SW480 (cell line): ENCODE measurements at places on chromosomes 4 and X.

DNA sequence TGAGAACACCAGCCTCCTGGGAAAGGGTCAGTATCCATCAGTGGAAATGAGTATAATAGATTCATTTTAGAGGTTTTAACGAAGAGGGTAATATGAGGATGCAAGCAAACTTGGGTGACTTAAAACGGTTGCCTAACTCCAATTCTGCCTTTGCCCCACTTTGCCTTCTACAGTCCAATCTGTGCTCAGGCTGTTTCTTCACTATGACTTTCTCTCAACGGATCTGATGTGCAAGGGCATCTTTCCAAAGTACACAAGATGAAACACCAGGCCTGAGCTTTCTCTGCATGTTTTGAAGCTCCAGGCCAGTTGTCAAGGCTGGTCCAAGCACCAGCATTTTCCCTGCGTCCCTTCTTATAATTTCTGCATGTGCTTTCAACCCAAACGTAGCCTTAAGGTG lies 68.0 kb upstream of the TMEM164 start:
- DNase-seq, result no peak

DNA sequence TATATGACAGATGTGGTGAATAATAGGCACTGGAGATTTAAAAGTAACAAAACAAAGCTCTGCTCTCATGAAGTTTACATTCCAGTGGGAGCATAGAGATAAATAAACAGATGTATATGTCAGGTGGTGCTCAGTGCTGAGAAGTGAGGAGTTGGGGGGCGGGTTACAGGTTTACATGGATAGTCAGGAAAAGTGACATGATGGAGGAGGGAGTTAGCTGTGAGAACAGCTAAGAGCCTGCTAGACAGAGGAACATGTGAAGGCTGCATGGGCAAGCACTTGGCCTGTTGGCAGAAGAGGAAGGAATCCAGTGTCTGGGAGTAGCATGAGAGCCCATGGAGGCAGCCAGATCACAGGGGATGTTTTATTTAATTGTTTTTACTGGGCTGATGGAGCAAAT lies 10.2 kb upstream of the TMEM156 start:
- peak; percentile 26 for DNase-seq

DNA sequence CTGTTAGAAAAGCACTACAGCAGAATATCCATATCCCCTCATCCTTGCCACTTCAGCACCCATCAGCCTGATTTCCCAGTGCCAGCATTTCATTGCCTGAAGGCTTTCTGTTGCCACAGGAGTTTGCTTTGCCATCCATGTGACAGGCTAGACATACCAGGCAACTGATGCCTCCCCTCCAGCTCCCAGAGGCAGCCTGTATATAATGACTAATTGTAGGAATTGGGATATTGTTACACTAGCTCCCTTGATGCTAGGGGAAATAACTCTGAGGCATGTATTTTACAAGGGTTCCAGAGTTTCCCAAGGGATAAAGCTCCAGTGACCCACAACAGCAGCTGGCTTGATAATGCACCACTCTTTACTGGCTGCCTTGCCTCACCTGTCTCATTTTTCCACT lies 608.0 kb upstream of the FTHL17 start:
- no peak for DNase-seq

DNA sequence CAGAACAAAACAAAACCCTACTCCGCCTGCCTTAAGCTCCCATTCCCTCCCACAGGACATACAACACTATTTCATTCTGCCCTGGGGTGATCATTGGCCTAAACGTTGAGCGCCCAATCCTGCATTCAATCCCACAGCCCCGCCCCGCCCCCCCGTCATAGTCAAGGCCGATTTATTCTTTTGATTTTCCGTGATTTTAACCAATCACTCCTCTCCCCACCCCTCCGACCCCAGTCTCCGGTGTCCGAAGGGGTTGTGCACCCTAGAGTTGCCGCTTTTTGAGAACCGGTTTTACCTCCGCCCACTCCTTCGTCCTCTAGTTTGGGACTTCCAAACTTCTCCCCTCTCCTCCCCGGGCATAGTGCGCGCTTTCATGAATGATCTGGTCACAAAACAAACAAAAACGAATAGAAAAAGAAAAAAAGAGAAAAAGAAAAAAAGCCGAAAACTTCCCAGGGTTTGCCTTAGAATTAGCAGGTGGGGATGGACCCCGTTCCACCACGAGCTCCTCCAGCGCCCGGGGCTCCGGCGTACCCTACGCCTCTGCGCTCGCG lies 446 bp upstream of the UBE2A start:
- peak; percentile 18 for DNase-seq

DNA sequence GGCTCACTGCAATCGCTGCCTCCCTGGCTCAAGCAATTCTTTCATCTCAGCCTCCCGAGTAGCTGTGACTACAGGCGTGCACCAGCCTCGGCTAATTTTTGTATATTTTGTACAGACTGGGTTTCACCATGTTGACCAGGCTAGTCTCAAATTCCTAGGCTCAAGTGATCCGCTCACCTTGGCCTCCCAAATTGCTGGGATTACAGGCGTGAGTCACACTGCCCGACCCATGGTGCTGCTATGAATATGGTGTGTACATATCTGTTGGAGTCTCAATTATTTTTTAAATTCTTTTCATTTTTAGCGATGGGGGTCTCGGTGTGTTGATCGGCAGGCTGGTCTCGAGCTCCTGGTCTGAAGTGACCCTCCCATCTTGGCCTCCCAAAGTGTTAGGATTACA lies 78.0 kb upstream of the PRKX start:
- DNase-seq, result no peak

- DNase-seq, result no peak
These were observed 184.6 kb downstream of the OR13H1 start for GRCh38 chrX:131728295-131729145.

- DNase-seq, result no peak
These were observed 50.4 kb downstream of the SPARCL1 start for GRCh38 chr4:87478732-87479250.

DNA sequence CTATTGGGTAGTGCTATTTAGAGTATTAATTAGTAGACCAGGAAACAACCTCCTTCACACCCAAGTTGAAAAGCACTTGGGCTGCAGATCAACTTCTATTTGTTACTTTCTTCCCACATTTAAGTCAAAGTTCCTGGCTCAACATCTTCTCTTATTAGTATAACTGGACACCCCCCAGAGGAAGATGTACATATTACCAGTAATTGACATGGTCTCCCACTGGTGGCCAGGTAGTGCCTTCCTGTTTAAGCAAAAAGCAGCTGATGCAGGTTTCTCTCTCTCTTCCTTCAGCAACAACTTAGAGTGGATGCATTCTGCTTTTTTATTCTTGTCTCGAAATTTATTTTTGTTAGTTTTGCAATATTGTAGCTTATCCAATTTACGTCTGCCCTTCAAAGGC lies 438.1 kb downstream of the GBA3 start:
- no peak for DNase-seq

GRCh38 chrX:81286608-81287007 lies 84.7 kb downstream of the SH3BGRL start:
- no peak for DNase-seq

- DNase-seq, result no peak
These were observed 29.4 kb upstream of the CENPU start for GRCh38 chr4:184763150-184763780.

- DNase-seq, result no peak
These were observed 7.8 kb upstream of the TBC1D14 start for GRCh38 chr4:6901669-6902317.

DNA sequence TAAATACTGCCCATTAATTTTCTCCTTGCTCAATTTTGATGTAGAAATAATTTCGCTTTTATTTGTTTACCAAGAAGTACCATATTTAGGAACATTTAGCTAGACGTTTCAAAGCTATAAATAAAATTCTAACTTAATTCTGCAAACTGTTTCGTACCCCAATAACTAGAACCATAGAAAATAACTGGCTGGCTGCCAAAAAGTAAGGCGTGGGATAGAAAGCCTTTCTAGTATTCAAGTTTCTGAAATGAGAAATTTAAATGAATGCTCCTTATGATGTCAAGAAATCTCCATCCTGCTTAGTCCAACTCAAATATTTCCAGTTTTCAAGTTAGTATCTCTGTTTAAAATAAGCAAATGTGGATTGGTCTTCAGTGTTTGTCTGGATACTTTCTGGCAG lies 167.4 kb downstream of the FBXO8 start:
- no peak for DNase-seq

DNA sequence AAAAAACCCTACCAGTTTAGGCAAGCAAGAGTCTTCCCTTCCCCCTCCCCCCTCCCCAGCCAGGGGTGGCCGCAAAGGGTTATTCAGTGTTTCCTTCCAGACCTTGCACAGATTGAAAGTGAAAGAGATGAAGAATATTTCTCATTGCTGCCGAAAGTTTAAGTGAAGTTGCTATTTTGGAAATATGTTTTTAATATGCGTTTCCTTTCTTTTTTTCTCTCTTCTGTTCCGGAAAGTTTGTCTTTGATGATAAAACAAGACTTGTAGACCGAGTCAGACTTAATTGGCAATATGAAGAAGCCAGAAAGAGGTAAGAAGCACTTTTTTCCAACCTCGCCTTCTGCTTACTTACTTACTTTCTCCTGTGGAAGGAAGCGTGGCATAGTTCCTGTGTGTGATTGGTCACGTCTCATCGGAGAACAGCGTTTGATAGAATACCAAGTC lies 58.5 kb upstream of the CLCN4 start:
- DNase-seq, result no peak

- DNase-seq, result no peak
These were observed 55.0 kb upstream of the NR0B1 start for GRCh38 chrX:30364229-30364628.

DNA sequence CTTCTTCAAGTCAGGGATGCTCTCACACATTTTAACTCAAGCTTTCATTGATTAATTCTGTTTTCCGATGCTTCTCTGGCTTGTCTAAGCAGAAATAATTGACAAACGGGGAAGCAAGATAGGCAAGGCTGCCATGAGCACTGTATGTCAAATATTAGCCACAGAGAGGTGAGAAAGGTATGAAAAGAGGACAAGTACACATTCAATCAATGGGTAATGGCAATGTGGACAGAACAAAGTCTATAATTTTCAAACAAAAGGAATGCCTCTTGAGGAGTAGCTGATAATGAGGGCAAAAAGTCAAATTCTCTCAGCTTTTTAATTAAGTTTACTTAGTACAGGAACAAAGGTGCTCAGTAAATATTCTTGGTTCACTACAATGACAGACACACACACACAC lies 19.6 kb downstream of the COX7B2 start:
- no peak for DNase-seq

DNA sequence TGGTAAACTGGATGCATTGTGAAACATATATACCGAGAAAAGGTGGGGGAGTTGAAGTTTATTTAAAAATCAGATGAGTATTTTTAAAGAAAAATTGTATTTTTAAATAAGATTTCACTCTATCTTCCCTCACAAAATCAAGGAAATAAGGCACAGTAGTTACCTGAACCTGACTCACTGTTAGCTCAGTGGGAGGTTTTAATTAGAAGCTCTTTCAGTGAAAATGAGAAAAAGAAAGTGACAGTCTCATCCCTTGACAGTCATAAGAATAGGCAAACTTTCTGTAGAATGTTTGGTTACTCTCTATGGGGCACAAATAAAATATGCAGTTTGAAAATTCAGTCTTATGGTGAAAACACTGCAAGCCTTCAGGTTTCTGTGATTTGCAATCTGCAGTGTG lies 49.7 kb downstream of the GRXCR1 start:
- no peak for DNase-seq

GRCh38 chr4:131603705-131604104 lies 1545.4 kb upstream of the PCDH10 start:
- no peak for DNase-seq

- DNase-seq, result no peak
These were observed 15.0 kb downstream of the C4orf51 start for GRCh38 chr4:145694929-145695328.

DNA sequence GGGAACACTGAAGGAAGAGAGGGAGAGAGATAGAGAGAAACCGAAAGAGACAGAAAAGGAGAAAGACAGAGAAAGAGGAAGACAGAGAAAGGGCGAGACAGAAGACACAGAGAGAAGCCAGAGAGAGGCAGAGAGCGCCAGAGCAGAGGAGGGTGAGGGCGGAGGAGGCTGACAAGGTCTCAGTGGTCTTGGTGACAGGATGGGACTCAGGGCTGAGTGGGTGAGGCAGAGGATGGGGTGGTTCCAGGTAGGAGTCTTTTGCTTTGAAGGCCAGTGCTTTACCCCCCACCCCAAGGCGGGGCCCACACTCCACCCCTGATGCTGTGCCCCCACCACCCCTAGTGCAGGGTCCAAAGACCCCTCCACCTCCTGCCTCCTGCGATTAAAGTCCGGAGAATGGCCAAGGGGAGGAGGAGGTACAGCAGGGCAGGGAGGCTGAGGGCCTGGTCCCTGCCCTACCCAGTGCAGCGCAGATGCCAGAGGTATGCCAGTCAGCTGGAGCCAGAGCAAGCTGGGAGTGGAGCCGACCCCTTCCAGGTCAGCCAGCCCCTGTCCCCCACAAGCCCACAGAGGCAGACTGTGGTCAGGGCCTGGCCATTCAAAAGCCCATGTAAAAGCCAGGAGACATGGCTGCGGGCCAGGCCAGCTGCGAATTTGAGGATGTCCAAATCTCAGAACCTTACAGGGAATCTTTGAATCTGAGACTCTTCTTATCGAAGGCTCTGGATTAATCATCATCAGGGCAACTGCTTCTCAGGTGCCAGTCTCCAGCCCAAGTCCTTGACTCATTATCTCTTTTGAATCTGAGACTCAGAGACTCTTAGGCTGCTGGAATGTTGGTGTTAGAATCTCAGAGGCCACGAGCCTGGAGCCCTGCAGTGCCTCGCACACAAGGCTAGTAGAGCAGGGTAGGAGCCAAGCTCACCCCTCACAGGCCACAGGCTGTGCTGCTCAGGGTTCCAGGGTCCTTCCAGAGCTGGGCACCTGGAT lies 758 bp downstream of the IQSEC2 start:
- DNase-seq, result no peak

- DNase-seq, result no peak
These were observed 141.0 kb downstream of the CORIN start for GRCh38 chr4:47696823-47697222.

DNA sequence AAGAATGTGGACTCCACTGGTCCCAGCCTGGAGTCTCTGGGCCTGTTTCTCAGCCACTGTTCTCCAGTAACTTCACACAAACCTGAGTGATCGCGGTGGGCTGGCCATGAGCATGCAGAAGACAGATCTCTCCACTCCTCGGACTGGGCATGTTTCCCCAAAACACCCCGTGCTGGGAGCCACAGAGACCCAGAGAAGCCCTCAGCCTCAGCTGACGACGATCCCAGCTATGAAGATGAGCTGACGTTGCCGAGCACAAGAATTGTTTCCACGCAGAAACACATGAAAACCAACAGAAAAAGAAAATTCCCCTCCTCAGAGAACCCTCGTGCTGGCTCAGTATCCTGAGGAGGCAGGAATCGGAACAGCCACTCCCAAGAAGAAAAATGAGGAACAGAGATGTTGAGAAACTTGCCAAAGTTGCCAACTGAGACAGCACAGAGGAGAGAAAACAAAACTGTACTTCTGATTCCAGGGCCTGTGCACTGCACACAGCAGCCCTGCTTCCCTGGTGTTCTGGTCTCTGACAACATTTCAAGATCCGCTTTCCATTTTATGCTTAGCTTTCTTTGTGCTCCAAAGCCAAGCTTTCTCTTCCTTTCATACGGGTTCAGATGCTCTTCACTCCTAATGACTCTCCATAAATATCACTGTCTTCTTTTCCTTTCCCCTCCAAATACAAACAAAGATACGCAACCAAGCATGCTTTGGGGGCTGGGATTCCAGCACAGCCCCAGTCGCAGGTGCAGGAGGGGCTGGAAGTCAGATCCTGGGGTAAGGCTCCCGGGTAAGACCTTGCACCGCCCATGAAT lies 81.4 kb downstream of the IRF2 start:
- no peak for DNase-seq
